Mesenchymal stem cell (in vitro differentiated cells and primary cell): ENCODE measurements at places on chromosomes 12 and 14.

DNA sequence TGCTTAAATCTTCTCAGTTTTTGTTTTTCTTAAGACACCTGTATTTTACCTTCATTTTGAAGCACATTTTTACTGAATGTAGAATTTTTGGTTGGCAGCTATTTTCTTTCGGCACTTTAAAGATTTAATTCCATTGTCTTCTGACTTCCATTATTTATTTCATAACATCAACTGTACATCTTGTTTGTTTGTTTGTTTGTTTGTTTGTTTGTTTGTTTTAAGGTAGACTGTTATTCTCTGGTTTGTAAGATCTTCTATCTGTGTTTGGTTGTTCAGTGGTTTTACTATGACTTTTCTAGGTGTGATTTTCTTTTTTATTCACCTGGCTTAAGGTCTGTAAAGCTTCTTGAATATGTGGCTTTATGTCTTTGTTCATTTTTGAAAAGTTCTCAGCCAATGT is 61.9 kb downstream of the IFT81 start:
- no peak for DNase-seq

DNA sequence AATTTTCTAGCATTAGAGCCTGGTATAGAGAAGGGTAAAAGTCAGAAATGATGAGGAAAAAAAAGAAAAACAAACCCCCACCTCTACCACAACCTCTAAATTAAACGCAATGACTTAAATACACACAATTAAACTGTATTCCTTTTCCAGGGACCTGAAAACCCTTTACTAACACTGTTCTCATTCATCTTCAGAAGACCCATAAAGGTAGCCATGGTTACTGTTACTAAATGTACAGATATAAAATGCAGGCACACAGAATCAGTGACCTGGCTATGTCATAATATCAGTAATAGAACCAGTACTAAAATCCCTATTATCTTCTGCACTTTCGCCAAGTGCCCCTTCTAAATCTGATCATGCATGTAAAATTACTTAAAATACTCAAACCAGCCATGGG is 1.4 kb downstream of the ACIN1 start:
- no peak for DNase-seq

- no peak for DNase-seq
These were observed 518.1 kb downstream of the TRHDE start for GRCh38 chr12:72790273-72790672.

DNA sequence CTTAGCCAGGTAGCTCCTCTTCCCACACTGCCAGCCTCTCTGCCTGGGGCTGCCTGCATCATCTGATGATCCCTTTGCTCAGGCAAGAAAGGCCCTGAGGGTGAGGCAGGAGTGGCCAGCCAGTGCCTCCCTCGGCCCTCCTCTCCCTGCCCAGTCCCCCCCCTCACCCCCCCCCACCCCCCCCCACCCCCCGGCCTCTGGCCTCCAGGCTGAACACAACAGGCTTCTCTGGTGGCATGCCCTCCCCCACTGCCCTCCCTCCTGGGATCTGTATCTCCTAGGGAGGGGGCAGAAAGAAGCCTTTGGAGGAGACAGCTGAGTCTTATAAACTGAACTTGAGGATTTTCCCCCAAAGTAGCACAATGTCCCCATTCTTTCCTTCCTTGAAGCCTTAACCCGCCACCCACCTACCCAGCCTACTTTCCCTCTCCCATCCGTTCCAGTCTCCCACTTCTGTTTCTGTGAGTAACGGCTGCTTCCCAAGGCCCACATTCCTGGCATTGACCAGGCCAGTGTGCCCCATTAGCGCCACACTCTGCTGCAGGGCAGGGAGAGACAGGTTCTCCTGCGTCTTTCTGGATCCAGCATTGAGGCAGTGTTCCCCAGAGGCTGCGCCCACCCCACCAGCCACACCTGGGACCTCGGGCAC is 82.1 kb downstream of the B4GALNT3 start:
- no peak for DNase-seq

GRCh38 chr14:38629412-38629811 is 373.5 kb upstream of the CLEC14A start:
- DNase-seq = no peak

DNA sequence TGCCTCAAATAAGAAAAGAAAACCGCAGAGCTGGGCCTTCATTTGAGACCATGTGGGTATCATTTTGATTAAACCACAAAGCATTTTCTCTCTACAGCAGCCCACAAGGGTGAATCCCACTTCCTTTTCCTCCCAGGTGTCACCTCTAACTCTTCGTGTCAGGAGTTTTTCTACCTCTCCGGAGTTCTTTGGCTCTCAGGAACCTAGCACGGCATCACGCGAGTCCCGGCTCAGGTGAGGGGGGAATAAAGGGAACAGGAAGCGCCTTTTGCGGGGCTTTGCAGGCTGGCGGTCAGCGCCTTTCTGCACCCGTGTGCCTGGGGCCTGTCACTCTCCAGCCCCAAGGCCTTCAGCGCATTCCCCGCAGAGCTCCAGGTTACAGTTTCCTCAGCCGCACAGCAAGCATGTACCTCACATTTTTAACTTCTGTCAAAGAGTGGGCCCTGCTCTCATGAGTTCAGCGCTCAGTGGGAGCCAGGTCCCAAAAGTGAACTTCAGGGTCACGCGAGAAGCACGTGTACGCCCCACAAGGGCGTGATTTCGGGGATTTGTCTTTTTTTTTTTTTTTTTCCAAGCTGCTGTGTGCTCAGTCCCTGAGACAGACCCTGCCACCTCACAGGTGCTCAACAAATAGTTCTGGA is 740 bp upstream of the PRPF40B start:
- DNase-seq = no peak

- no peak for DNase-seq
These were observed 265.9 kb upstream of the PLEKHG7 start for GRCh38 chr12:92436856-92437255.

DNA sequence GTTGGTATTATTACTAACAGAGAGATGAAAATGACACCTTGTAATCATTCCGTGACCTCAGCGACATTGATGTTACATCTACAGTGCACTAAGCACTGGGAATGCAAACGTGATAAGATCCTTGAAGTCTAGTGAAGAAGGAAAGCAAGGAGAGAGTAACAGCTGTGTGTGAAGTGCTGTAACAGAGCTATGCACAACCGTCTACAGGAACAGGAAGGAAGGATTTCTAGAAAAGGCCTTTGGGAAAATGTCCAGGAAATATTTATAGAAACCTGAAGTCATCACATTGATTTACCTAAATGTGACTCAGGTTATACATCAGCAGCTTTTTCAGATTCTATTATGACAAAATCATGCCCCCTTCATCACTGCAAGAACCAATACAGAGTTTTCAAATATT is 304.2 kb upstream of the AMIGO2 start:
- DNase-seq = peak; percentile 10

DNA sequence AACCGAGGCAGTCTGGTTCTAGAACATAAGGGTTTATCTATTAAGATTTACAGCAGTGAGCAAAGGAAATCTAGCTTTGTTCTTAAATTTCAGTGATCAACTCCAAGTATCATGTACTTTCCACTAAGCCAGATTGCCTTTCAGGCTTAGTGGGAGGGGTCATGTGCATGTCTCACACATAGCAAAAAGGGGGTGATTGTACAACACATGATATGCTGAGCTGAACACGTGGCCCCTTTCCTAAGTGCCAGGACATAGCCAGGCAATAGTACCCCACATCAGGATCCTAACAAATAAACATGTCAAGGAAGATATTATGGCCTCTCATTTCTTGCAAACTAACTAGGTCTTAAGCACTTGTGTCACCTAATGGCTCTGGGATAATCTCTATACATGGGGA is 347.2 kb downstream of the C12orf75 start:
- DNase-seq = no peak
